ENCODE measurements at places on chromosomes 16 and 17. TPM values are rescaled to one million over a fixed set of nuclear protein-coding genes. Genes with fewer than 3 reads are reported as not detected.

Gene C17orf107
- not detected for polyA plus RNA-seq

Gene USP36
- 14.9 TPM for polyA plus RNA-seq

- peak; percentile 56 for DNase-seq
These were observed 8.0 kb upstream of the FASN start for GRCh38 chr17:82105882-82106687.

DNA sequence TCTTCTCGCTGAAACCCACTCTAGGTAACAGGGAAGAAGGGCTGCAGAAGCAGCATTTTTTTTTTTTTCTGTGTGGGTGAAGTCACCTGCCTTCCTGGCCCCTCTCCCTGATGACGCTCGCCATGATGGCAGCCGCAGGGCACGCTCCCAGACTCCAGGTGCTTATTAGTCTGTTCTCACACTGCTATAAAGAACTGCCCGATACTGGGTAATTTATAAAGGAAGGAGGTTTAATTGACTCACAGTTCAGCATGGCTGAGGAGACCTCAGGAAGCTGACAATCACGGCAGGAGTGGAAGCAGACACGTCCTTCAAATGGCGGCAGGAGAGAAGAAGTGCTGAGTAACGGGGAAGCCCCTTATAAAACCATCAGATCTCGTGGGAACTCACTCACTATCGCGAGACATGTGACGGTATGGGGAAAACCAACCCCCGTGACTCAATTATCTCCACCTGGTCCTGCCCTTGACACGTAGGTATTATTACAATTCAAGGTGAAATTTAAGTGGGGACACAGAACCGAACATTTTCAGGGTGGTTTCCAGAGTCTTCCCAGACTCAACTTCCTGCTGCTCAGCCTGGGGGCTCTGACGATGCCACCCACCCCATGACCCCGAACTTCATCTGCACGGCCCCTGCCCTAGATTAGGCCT, 34.9 kb upstream of the NLRP1 start:
- no peak for DNase-seq

DNA sequence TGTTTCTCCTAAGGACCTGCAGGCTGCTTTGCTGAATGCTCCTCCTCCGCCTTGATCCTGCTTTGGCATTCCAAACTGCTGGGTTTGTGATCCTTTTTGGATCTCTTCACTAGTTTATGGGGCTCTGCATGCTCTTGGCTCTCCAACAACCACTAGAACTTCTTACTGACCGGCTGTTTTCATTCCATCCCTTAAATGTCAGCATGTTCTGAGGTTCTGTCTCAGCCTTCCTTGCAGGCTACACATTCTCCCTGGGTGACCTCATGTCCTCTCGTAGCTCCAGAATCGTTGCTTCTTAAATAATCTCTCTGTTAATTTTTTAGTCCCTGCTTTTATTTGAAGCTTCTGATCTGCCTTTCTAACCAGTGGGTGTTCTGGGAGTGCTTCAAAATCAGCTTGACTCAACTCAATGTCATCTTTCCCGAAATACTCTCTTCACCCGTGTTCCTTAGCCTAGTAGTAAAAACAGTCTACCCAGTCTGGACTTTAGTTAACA, 119.0 kb upstream of the HS3ST2 start:
- DNase-seq: no peak

DNA sequence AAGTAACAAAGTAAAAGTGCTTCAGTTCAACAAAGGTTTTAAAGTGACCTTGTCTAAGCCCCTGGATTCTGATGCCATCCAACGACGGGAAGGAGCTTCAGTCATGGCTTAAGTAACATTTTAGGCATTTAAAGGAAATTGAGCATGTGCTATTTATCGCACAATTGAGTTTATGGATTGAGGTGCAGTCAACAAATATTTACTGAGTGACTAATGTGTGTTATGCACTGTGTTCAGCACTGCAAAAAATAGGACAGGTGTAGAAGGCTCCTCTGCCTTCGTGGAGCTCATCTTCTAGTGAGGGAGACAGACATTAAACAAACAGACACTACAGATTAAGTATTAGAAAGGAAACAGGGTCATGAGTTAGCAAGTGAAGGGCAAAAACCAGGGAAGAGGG, 12.5 kb downstream of the TMIGD1 start:
- DNase-seq: no peak

DNA sequence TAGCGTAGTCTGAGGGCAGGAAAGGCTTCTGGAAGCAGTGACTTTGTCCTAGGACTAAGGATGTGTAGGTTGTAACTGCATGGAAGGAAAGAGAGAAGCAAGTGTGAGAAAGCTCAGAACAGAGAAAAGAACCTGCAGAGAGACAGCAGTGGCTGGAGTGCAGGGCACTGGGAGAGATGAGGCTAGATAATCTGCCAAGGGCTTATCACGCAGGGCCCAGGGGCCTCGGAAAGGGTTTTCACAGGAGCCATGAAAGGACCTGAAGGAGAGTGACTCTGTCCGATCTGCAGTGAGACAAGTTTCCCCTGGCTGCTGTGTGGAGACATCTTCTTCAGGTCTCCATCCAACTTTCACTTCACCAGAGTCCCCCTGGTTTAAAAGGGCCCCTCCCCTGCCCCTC, 7.1 kb upstream of the SRCAP start:
- DNase-seq: no peak

Gene HSPB9
- not detected for polyA plus RNA-seq

Gene ZG16
- polyA plus RNA-seq: not detected

DNA sequence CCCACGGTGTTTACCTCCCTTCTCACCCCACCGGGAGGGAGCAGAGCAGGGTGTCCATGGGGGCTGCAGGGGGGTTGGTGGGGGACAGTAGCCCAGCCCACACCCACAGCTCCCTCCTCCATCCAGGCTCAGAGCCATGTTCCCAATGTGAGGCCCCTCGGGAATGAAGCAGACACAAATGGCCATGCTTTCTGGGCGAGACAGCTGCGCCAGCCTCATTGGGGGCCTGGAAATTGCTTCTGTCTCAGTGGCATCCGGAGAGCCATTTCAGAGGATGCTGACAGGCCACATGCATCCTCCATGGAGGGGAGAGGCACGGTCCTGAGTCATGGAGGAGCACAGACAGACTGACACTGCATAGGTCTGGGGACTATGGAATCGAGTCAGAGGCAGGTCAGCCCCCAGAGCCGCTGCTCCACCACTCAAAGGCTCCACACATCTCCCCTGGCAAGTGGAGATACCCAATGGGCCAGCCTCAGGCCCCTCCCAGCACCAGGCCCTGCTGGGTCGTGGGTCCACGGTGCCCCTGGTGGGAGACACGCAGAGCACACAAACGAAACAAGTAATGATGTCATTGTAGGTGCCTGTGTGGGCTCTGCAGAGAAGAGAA, 59.6 kb upstream of the ENPP7 start:
- DNase-seq: no peak

Gene TAC4
- not detected for polyA plus RNA-seq

Gene EVI2A
- polyA plus RNA-seq: 15.2 TPM

Gene MFAP4
- not detected for polyA plus RNA-seq

All from naive B cell (primary cell).